ENCODE measurements at places on chromosomes 12 and 14.

- no peak for DNase-seq
Measured at GRCh38 chr12:80186727-80187217, 87.4 kb downstream of the OTOGL start.

GRCh38 chr12:51390891-51391282 is 319 bp downstream of the GALNT6 start:
- DNase-seq: no peak

GRCh38 chr12:121678305-121678704 is 8.9 kb upstream of the MORN3 start:
- no peak for DNase-seq

- no peak for DNase-seq
Measured at GRCh38 chr14:28482251-28483040, 284.1 kb upstream of the FOXG1 start.

- DNase-seq: no peak
Measured at GRCh38 chr12:92292016-92292415, 146.4 kb upstream of the BTG1 start.

DNA sequence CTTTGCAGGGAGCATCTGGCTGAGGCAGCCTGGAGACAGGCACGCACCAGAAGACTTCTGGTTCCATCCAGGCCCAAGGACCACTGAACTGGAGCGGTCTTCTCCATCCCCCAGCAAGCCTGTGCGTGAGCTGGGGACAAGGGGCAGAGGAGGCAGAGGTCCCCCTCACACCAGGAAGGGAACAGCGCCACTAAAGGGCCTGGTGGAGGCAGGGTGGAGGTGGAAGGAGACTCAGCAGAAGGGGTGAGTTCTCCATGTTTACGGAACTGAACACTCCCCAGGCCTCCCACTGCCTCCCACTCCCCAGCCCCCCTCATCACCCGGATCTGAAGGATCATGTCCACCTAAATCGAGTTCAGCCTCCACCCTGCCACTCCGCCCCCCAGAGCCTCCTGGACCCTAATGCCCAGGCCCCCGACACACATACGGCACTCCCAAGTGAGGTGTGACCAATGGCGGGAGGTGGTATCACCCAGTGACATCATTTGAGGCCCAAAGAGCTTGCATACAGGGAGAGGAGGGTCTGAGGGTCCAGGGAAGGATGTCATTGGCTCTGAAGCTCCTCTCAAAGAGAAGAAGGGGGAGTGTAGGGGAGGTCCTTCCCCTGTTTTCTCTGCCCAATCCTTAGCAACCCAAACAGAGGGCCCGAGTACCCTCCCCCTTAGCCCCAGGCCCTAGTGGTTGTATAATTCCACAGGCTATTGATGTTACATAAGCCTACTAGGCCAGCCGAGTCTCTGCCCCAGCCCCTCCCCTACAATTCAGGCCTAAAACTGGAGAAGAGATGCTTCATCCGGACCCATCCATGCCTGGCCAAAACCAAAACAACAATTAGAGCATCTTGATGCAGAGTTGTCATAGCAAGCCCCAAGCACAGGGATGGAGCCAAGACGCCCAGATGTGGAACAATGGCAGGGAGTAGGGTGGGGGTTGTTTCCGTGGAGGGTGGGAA is 1.0 kb downstream of the FAIM2 start:
- DNase-seq: peak; percentile 33
